Jurkat, Clone E6-1 (cell line): ENCODE measurements at places on chromosomes 4 and X.

GRCh38 chrX:29487714-29488113, 727.6 kb upstream of the MAGEB2 start:
- no peak for DNase-seq

DNA sequence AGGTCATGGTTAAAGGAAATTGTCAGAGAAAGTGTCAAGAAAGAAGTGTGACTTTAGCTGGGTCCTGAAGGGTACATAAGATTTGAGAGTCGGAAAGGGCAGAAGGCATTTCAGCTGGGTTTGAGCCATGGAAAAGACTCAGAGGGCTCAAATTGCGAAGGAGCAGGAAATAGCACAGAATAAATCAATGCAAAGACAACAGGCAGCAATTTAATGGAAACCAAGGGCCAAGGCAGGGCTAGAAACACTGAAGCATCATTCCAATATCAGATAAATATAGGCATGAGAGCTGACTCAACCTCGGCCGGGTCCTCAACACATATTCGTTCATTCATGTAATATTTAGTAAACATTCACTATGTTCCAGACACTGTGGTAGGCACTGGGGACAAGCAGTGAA, 3.6 kb upstream of the FMR1 start:
- DNase-seq, result no peak

GRCh38 chrX:109797311-109797975, 64.4 kb upstream of the ACSL4 start:
- no peak for DNase-seq

GRCh38 chr4:87006426-87006675, 71.5 kb downstream of the AFF1 start:
- no peak for DNase-seq

GRCh38 chrX:49673394-49673793, 22.4 kb downstream of the PAGE1 start:
- no peak for DNase-seq

DNA sequence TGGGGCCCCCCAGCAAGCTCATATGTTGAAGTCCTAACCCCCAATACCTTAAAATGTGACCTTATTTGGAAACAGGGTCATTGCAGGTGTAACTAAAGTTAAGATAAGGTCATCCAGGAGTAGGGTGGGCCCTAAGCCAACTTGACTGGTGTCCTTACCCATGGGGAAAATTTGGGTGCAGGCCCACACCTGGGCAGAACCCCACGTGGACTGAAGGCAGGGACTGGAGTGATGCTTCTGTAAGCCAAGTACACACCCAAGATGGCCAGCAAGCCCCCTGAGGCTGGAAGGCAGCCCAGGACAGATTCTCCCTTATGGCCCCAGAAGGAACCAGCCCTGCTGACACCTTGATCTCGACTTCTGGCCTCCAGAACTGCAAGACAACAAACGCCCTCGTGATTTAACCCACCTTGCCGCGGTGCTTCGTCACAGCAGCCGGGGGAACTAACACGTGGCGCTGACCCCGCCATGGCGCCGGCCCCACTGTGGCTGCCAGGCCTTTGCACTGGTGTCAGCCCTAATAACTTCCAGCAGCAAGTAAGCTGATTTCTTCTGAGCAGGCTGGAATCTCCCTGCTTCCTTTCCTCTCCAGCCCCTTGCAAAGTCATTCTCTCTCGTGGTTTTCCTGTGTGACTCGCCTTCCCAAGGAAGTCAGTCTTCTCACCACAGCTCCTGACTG, 23.2 kb upstream of the MXD4 start:
- no peak for DNase-seq

DNA sequence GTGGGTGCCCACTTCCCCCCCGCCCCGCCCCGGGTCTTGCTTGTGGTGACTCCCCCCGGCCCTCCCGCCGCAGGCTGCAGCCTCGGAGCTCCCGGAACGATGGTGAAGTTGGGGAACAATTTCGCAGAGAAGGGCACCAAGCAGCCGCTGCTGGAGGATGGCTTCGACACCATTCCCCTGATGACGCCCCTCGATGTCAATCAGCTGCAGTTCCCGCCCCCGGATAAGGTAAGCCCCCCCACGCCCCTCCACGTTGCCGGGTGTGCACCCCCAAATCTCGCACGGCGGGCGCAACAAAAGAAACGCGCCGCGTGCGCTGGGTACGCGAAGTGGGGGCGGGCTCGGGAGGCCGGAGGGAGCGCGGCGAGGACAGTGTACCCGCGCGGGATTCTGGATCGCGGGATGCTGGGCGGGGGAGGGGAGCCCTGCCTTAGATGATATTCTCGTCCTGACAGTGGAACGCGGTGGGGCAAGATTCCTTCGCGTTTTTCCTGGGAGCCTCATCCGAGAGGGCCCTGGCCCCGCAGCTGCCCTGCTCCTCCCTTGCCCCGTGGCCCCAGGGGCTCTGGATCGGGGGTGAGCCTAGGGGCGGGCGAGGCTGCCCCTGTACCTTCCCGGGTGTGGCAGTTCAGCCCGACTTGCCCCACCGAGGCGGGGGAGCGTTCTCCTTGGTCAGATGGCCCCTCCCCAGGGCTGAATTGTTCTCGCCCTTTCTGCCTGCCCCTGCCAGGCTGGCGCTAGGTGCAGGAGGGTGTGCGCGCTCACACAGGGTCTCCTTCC, 819 bp downstream of the NSG1 start:
- DNase-seq, result no peak

- no peak for DNase-seq
These were observed 36.0 kb downstream of the HELT start for GRCh38 chr4:185054272-185054671.

- DNase-seq, result no peak
These were observed 133.4 kb downstream of the APBB2 start for GRCh38 chr4:41080976-41081375.

GRCh38 chrX:18753631-18754030, 46.2 kb downstream of the PPEF1 start:
- DNase-seq, result no peak

DNA sequence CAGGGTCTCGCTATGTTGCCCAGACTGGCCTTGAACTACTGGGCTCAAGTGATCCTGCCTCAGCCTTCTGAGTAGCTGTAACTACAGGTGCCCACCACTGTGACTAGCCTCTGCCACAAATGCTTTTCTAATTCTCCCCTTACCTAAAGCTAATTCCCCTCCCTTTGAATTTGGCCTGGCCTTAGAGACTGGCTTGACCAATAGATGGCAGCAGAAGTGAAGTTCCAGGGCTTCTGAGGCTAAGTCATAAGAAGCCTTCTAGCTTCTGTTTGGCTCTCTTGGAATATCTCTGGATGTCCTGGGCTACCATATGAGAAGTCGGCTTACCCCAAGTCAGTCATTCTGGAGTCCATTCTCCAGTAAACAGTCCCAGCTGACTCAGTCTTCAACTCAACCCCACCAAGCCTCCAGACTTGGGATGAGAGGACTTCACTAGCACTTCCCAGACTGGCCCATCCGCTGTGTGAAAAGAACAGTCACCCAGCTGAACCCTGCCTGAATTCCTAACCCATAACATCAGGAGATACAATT, 61.0 kb downstream of the HPRT1 start:
- DNase-seq, result peak; percentile 9

DNA sequence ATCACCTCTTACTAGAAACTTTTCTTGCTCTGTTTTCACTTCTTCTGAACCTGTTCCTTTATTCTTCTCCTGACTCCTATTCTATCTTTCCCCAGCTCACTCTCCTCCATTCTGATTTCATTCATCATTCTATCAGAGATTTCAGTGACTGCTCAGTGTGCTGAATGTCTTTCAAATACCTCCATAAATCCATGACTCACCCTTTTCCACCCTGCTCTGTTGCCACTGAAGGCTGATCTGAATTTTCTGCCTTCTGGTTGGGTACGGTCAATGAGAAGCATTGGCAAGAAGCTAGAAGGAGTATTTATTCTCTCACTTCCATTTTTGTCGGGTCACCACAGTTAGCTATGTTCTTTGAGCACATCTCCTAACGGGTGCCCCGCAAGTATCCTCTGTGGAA, 265.9 kb downstream of the CBLL2 start:
- no peak for DNase-seq
